ENCODE measurements at places on chromosomes 2 and 18.

DNA sequence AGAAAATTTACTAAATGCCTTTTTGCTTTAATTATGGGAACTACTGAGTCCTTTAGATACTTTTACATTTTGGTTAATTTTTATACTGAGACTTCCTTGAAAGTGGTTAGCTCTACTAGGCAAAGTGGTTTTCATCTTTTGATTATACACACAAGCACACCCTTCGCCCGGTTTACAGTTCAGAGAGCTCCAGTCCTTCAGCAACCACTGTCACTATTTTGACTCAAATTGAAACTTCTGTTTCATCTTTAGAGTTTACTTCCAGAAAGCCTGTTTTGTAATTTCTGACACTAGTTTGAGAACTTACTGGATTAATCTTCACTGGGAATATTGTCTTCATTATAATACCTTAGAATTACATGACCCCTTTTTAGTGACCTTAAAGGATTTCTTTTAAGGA lies 140.3 kb upstream of the FOSL2 start:
- no peak for DNase-seq

DNA sequence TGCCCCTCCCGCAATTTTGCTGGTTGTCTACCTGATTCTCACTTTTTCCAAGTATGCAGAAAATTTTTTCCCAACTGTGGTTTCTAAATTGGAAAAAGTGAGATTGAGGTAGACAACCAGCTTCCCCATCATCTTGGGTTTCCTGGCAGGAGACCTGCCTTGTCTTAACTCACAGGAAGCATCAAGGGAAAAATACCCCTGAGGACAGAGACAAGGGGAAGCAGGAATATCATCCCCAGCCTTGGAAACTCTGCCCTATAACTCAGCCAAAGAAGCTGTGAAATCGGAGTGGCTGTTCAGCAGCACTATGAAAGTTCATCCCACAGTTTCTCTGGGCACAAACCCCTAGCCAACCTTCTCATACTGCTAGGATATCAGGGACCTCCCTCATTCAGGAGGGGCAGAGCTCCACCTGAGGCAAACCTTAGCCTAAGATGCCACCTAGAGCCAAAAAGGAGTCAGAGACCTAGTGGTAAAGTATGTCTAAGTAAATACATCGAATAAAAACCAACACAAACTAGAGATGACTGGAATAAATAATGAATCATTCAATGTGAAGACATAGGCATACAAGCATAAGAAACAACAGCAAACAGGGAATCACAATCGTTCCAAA lies 68.2 kb downstream of the ZSWIM2 start:
- DNase-seq: no peak

DNA sequence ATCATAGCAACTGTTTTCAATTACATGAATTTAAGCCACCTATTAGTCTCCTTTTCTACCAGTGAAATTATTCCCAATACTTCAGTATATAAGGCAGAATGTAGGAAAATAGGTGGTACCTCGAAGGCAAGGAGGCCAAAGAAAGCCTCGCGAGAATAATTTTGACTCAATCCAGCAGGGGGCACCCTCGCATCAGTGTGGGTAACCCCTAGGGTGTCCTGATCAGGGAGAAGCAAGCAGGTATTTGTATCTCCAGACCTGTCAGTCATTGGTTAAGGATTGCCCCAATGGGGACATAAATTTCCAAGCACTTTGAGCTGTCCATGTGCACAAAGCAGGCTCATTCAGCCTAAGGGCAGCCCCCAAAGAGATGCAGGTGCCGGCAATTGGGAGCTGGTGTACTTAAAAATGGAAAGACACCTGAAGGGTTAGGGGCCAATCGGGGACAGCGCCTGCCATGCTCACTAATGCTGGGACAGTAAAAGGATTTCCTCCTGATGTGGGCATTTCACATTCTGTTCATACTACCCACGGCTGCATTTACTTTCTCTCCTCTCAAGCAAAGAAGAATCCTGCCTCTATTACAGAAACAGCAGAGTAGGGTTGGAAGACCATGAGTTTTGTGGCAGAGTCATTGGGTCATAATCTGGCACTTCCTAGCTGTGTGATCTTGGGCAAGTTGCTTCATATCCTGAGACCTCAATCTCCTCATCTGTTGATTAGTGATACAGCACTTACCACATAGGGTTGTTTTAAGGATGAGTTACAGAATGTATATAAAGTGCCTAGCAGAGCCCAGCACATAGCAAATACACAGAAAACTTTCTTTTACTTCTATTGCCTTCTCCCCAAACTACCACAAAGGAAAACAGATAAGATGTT lies 136.1 kb downstream of the ICOS start:
- peak; percentile 10 for DNase-seq

- no peak for DNase-seq
These were observed 39.5 kb downstream of the CERS6 start for GRCh38 chr2:168495524-168495923.

Data from stimulated activated CD8-positive, alpha-beta memory T cell treated with anti-CD3 and anti-CD28 coated beads, Interleukin-2, amount 100 ng/mL, for 1 hour (primary cell).